ENCODE measurements at places on chromosomes 7 and 10.

DNA sequence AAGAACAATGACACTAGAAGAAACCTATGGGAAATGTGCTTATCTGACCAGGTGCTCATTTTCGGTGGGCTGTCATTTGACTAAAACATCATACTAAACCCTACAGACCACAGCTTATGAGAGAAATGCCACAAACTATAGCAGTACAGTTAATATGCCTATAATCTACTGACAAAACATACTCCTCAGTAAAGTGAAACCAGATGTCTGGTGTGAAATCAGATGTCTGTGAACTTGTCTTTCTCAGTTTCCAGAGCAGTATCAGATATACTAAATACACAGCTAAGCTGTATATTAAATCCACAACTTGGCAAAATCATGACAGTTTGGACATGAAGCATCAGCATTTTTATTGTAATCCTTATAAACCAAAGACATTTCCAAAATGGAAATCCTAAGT lies 3.3 kb downstream of the IMMP2L start:
- DNase-seq: no peak

DNA sequence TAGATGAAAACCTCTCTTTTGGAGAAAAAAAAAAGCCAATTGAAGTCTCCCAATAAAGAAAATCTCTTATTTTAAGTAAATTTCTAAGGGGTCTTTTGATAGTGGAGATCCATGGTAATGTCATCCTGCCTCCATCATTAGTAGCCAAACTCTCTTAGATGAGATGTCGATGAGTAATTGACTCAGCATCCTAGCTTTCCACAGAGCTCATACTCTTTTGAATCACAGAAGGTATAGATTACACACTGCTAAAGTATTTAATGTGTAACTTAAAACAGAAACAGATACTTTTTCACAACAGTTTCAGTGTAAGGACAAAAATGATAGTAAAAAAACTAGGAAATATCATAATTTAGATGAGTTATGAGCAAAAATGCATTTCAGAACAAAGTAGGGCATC lies 19.4 kb downstream of the MAGI2 start:
- no peak for DNase-seq

DNA sequence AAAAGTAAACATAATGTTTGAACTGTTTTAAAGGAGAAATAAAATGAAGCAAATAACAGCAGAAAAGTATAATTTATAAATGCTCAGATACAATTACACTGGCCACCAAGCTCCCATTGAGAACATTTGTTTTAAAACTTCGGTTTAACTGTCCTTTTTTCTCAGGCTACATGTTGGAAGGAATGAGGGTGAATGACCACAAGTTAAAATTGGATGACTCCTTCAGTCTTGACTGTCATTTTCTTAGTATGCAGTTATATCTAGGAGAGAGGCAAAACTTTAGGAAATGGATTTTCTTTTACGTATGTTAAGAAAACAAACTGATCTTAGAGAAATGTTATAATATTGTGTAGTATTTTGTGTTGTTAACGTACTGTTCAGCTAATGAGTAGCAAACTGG lies 5.0 kb downstream of the TRIM24 start:
- no peak for DNase-seq

GRCh38 chr7:143477501-143478150 lies at the start of gene TAS2R41:
TSS of gene TAS2R41 (plus strand) at chr7:143477873. CDS start at chr7:143477873, 0 bp downstream.
- no peak for DNase-seq
